ENCODE measurements at places on chromosomes 7 and 10.

DNA sequence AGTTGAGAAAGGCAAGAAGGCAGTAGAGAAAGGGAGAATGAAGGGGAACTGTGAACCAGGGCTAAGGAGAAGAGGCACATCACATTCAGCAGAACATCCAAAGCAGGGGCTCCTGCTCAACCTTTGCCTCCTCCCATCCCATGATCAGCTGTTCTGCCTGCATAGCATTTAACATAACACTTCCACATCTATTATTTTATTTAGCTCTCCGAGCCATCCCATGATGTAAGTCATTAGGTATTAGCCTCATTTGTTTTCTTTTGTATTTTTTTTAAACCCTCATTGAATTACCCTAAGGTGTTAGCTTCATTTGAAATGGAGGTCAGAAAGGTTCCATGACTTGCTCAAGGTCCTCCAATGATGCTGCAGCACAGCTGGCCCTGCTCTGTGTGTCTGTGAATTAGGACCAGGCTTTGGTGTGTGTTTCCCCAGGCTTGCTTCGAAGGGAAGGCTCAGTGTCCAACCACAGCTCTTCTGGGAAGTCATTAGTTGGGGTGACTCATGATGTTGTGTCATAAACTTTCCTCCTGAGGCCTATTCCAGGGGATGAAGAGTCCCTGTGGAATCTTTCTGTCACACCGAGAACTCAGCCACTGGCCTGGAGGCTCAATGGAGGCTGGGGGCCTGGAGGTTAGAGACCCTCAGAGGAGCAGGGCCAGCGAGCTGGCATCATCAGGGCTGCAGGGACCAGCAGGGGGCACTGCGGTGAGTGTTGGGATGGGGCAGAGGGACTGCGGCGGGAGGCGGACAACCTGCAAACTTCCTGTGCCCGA, 16.5 kb downstream of the NPFFR1 start:
- no peak for DNase-seq

GRCh38 chr7:25959168-25959734, 192.7 kb upstream of the NFE2L3 start:
- no peak for DNase-seq

GRCh38 chr7:88396295-88396947, 89.7 kb upstream of the STEAP4 start:
- no peak for DNase-seq

- DNase-seq = no peak
These were observed 479 bp downstream of the PNPLA8 start for GRCh38 chr7:108525327-108525984.

DNA sequence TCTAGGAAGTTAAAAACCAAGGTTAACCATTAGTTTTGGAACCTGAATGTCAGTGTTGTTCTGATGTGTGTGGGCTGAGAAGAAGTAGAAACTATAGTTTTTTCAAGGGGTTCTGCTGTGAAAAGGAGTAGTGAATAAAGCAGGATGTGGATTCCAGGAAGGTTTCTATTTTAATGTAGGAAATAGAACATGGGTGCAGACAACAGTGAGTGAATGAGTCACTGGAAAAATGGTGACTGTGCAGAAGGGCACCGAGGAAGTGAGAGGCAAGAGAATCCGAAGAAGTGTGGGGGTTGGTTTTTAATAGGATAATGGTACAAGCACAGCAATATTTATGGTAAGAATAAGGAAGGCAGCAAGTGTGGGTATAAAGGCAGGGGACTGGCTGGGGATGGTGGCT, 120.4 kb downstream of the ARHGAP21 start:
- DNase-seq = no peak

DNA sequence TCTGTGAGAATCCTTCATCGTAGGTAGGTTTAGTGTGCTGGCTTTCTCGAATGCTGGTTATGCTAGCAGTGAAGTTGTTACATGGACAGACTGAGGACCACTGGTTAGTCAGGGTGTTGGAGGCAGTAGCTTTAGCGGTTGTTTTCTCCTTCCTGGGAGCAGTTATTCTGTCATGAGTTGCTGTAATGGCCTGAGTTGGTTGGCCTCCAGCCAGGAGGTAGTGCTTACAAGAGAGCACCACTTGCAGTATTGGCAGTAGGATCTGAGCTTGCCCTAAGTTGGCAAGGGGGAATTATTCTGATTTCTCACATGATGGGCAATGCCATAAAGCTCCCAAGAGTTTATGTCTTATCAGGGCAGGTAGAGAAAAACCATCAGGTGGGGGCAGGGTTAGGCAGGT, 58.0 kb downstream of the IPMK start:
- DNase-seq = no peak

DNA sequence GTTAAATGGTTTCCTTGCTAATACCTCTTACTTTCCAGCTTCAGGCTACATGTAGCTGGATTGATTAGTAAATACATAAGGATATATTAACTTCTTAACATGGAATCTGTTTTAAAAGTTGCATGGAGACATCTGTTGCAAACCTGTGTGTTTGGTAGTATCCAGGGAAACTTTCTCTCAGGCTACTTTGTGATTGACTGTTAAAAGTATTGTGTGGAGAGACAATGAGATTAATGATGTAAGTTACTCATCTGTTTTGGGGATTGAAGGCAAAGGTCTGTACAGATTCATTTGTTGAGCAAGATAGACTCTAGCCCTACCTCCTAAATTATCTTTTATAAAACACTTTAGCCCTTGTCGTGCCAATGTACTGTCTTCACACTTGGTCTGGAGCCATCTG, 6.6 kb downstream of the CREB5 start:
- DNase-seq = no peak

DNA sequence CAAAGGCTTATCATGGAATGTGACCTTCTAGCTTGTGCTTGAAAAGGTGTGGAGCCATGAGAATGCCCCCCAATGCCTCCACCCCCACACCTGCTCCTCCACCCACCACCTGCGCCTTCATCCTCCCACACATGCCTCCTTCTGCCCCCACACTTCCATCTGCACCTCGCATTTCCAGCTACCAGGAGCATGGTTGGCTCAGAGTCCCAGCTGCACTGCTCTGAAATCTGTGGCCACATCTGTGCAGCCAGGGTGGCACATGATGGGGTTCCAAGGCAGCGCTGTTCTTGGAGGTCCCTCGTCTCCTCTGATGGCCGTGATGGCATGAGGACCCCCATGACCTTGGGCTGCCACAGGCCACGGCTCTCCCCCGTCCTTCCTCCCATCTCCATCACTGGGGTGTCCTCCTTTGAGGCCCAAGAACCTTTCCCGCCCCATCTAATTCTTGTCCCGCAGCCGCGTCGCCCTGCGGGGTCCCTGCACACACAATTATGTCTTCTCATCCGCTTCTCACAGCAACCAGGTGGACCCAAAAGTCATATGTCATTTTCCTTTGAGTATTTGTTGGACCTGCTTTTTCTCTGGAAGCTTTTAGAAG, 40.6 kb upstream of the CNPY1 start:
- DNase-seq = no peak

GRCh38 chr7:90212149-90212495, 582 bp downstream of the STEAP2 start:
- DNase-seq = no peak

DNA sequence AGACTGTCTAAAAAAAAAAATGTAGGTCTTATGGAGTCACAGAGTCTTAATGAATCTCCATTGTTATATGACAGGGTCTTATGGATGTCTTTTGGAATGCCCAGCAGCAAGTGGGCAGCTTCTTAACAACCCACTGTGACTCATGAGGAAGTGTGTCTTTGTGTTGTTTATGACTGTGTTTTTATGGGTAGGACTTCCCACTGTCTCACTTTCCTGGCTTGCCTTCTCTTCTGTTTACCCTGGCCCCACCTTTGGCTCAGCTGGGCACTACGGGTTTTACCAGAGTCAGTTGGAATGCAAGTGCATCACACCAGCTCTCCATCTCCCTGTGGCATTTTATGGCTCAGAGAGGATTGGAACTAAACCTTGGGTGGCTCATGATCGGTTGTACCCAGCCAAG, 580.5 kb downstream of the AUTS2 start:
- DNase-seq = no peak

- DNase-seq = no peak
These were observed 405.5 kb upstream of the CELF2 start for GRCh38 chr10:10612151-10612550.

DNA sequence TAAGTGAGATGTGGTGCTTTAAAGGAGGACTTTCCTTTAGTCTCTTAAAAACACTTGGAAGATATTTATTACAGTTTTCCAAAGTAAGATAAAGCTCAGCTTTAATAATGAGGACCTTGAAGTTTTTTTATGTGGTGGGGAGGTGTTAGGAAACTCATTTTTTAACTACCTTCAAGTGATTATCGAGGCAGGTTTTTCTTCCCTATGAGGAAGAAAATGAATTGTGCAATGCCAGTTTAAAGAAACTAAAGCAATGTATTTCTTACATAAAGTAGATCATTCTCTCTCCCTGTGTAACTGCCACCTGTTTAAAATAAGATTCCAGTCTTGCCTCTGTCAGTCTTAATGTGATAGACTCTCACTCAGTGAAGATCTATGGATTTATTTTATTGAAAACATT, 27.9 kb downstream of the ZEB1 start:
- no peak for DNase-seq

DNA sequence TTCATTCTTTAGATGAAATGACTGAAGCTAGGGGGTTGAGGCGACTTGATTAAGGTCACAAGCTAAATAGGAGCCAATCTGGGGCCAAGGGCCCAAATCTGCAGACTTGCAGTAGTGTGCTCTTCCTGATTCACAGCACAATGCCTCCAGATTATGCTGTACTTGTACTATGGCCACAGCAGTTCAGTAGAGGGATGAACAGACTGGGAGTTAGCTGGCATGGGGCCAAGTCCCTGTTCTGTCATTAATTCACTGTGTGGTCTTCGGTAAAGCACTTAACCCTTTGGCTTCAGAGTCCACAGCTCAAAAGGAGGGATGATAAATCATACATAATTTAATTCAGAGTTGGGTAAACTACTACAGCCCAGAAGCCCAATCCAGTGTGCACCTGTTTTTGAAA, 196.8 kb downstream of the XPNPEP1 start:
- no peak for DNase-seq

GRCh38 chr10:16792675-16793074, 24.5 kb downstream of the RSU1 start:
- no peak for DNase-seq

- DNase-seq = no peak
These were observed 279.4 kb downstream of the RPS24 start for GRCh38 chr10:78313048-78313381.

DNA sequence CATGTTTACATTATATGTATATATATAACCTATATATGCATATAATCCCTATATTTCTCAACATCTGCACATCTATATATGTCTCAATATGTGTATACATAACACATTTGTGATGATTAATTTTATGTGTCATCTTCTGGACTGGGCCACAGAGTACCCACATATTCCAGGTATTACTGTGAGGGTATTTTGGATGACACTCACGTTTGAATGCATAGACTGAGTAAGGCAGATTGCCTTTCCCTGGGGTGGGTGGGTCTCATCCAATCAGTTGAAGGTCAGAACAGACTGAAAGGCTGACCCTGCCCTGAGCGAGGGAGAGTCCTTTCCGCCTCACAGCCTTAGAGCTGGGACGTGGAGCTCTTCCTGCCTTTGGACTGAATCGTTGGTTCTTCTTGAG, 295.2 kb upstream of the PFKP start:
- DNase-seq = no peak

DNA sequence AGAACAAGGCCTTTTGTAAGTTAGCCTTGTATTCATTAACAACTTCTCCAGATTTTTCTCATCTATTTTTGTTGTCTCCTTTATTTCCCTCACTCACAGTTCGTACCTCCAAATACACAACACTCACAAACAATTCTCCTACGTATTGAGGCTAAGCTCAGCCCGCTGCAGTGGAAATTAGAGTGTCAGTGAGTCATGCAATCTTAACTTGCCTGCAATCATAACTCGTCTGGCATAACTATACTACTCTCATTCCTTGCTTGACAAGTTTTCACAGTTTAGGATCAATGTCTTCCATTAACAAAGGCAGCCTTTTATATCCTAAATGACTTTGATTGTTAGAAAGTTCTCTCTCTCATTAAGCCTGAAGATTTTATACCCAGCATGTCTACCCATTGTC, 23.8 kb downstream of the TMEM196 start:
- DNase-seq = no peak

DNA sequence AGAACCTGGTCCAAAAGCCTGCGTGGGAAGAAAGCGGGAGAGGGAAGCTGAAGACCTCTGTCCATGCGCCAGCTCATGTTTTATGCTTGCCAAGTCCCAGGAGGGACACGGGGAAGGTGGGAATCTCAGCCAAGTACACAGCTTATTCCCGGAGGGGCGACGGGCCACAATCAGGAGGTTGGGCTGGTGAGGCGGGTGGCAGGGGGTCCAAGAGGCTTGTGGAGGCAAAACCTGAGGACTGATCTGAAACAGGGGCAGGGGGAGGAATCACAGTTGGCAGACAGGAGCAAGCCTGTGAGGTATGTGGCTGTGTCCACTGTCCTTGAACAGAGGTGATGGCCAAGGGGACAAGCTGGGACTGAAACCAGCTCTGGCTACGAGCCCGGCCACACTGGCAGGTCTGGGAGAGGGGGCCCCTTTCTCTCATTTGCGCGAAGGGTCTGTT, 38.0 kb upstream of the LEP start:
- DNase-seq = no peak

DNA sequence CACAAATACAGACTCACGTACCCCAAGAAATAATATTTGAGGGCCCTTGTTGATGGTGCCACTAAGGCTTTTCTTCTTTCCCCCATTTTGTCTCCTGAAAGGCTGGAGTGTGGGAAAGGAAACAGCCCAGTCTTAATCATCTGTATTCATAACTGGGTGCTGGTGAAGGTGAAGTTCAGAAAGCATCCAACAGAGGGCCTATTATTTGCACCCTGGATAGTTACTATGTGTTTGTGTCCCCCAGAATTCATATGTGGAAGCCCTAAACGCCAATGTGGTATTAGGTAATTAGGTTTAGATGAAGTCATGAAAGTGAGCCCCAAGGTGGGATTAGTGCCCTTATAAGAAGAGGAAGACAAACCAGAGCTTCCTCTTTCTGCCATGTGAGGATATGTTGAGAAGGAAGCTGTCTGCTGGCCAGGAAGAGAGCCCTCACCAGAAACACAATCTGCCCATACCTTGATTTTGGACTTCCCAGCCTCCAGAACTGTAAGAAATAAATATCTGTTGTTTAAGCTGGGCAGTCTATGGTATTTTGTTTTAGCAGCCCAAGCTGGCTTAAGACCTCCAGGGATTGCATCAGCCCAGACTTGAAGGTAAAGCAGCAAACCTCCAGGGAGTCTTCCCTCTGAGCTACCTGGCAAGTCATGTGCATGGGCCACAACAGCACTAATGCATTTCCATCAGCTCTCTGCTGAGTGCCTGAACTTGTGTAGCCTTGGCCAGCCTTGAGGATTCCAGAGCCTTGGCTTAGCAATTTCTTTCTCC, 90.0 kb upstream of the ADRB1 start:
- no peak for DNase-seq

GRCh38 chr7:32275216-32276009, 205.2 kb upstream of the PDE1C start:
- no peak for DNase-seq

- no peak for DNase-seq
These were observed 642.5 kb upstream of the KCND2 start for GRCh38 chr7:119630406-119630969.

- DNase-seq = no peak
These were observed 32.2 kb upstream of the ZFAND2A start for GRCh38 chr7:1192171-1192676.

All from stimulated activated CD4-positive, alpha-beta T cell treated with anti-CD3 and anti-CD28 coated beads, Interleukin-4, amount 100 ng/mL, for 4 hours (primary cell).